ENCODE measurements at places on chromosomes 1 and 21.

DNA sequence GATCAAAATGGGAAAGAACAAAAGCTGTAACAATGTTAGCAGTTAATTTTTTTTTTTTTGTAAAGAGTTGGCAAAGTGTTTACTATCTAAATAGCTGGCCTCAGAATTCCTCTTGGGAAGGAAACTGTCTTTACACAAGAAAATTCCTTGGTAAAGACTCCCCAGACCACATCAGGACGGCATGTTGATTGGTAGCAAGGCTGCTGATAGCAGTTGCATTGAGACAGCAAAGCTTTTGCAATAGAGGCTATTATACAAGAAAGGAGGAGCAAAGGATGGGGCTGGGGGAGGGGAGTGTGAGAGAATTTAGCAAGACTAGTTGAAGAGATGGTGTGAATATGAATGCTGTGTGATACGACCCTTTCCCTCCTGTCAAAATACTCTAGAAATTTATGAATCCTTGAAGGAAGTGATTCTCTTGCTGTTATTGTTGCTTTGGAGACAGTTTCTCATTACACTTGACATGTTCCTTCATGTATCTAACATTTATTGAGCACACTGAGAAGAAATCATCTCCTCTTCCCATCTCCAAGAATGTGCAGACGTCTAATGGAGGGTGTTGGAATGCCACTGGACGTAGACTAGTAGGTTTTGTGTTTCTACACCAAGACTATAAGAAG lies 355.6 kb downstream of the SIPA1L2 start:
- no peaks in the 10 kb centered on the region for H3K36me3 ChIP-seq
- no peaks in the 10 kb centered on the region for H3K4me1 ChIP-seq
- no peak overlapping the region for H3K4me3 ChIP-seq

DNA sequence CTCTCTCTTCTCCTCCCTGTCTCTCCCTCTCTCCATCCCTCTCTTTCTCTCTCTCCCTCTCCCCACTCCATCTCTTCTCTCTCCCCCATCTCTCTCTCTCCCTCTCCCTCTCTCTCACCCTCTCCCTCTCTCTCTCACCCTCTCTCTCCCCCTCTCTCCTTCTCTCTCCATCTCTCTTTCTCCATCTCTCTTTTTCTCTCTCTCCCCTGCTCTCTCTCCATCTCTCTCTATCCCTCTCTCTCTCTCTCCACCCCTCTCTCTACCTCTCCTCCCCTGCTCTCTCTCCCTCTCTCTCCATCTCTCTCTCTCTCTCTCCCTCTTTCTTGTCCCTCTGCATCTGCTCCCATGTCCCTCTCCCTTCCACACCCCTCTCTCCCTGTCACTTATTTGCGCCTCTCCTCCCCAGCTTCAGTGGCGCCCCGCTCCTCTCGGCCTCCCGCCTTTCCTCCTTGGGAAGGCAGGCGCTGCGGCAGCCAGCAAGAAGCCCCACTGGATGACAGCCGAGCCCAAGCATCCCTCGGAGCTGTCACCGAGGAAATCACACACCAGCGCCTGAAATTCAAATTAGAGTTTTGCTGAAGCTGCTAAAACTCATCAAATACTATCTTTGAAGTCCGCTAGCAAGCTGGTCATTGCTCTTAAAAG lies 15.3 kb upstream of the EPHA8 start:
- H3K36me3 ChIP-seq: no peaks in the 10 kb centered on the region
- no peak overlapping the region for H3K27ac ChIP-seq
- peaks cover 23% of the 10 kb centered on the region for H3K27me3 ChIP-seq

GRCh38 chr1:3986686-3987218 lies 86.7 kb upstream of the C1orf174 start:
- no peak for DNase-seq
- no peaks in the 10 kb centered on the region for H3K36me3 ChIP-seq
- no peak overlapping the region for H3K4me3 ChIP-seq
- H3K27ac ChIP-seq: no peak overlapping the region
- H3K27me3 ChIP-seq: peaks cover 4% of the 10 kb centered on the region

- H3K4me1 ChIP-seq: peaks cover 8% of the 10 kb centered on the region
- H3K27me3 ChIP-seq: no peaks in the 10 kb centered on the region
- no peak overlapping the region for H3K4me3 ChIP-seq
- H3K27ac ChIP-seq: no peak overlapping the region
Observed at GRCh38 chr1:59070610-59071009, 226.3 kb upstream of the FGGY start.

DNA sequence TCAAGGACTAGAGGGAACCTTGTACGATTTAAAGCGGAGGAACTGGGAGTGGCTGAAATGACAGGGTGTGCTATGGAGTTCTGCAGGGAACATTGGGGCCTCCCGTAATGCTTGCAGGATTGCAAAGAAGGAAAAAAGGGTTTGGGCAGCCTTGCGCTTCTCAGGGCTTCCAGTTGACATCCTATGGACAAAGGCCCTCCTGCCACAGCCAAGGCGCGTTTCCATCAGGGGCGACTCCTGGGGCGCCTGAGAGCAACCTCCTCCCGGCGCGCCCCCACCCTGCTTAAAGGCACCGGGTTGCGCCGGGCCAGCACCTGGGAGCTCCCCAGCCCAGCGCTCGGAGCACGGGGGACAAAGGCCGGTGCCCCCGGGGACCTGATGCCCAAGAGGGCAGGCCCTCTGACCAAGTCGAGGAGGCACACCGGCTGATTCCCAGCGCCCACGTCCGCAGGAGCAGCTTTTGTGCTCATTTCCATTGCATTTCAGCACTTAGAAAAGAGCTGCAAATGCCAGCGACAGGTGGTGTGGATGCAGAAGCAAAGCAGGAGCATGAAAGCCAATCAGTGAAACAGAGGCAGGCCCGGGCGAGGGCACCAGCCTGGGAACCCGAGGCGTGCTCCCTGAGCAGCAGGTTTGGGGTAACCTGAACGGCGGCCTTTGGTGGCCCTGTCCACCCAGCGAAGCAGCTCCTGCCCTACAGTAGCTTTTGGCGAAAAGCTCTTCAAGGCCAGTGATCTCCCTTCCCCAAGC lies 17.6 kb upstream of the RNF187 start:
- no peaks in the 10 kb centered on the region for H3K4me1 ChIP-seq
- no peaks in the 10 kb centered on the region for H3K27me3 ChIP-seq
- H3K4me3 ChIP-seq: no peak overlapping the region
- DNase-seq: no peak
- H3K36me3 ChIP-seq: no peaks in the 10 kb centered on the region

- no peaks in the 10 kb centered on the region for H3K4me1 ChIP-seq
- no peaks in the 10 kb centered on the region for H3K36me3 ChIP-seq
- no peak for DNase-seq
- no peak overlapping the region for H3K27ac ChIP-seq
- no peak overlapping the region for H3K4me3 ChIP-seq
- H3K27me3 ChIP-seq: no peaks in the 10 kb centered on the region
Observed at GRCh38 chr1:48947761-48948537, 171.3 kb upstream of the BEND5 start.

GRCh38 chr1:11708554-11709350 lies 17.2 kb downstream of the DRAXIN start:
- H3K27ac ChIP-seq: no peak overlapping the region
- no peak overlapping the region for H3K4me3 ChIP-seq
- no peaks in the 10 kb centered on the region for H3K4me1 ChIP-seq
- H3K27me3 ChIP-seq: no peaks in the 10 kb centered on the region
- H3K36me3 ChIP-seq: no peaks in the 10 kb centered on the region
